CD4-positive, alpha-beta T cell treated with Interleukin-17A for 1 hour (primary cell): ENCODE measurements at places on chromosomes 6 and 20.

DNA sequence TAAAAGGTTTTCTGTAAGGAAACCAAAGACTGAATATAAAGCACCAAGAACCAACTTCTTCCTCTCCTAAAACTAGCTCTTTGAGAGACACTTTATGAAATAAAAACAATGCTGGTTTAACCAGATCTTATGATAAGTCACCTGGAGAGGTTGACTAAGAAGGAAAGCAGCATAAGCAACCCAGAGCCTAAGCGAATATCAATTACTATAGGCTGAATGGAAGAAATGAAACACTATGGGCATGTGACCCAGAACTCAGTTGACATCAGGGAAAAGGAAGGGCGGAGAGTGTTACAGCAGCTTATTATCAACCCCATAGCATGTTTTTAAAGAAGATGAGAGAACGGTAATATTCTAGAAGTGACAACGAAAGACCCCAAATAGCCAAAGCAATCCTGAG is 94.1 kb upstream of the STMND1 start:
- no peak for DNase-seq

DNA sequence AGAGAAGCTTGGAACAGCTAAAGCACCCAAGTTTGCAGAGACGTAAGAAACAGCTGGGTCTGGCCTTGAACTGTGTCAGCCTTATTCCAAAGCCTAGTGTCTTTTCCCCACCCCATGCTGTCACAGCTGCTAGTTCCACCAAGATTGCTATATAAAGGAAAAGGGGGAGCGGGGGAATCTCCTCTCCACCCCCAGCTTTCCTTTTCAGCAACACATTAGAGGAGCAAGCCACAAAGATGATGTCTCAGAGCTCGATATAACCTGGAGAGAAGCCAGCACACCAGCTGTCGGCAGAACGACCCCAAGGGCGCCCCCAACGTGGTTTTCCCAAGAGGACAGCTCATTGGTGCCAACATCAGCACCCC is 36.5 kb downstream of the ATP9A start:
- DNase-seq = no peak

DNA sequence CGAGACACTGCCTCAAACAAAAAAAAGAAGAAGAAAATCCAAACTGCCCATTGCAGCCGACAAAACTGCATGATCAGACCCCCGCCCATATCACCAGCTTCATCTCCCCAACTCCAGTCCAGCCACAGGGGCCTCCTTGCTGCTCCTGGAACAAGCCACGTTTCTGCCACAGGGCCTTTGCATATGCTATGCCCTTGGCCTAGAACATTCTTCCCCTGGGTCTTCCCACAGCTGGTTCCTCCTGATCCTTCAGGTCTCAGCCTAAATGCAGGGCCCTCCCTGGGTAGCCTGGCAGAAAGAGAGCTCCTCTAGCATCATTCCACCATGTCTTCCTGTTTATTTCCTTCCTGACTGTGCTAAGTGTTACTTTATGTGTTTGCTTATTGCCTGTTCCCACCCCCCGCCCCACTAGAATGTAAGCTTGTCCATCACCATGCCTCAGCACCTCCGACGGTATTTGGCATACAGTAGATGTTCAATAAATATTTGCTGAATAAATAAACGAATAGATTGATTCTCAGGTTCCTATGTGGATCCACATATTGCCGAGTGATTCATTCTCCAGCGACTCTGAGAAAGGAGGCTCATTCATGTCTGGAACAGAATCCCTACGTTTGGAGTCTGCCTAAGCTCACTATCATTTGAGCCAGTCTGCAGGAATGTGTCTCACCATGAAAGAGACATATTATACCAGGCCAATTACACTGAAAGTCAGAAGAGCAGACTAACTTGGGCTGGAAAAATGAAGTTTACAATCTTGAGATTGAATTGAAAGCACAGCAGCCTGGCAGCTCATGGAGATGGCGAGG is 56.1 kb downstream of the NFATC2 start:
- no peak for DNase-seq

DNA sequence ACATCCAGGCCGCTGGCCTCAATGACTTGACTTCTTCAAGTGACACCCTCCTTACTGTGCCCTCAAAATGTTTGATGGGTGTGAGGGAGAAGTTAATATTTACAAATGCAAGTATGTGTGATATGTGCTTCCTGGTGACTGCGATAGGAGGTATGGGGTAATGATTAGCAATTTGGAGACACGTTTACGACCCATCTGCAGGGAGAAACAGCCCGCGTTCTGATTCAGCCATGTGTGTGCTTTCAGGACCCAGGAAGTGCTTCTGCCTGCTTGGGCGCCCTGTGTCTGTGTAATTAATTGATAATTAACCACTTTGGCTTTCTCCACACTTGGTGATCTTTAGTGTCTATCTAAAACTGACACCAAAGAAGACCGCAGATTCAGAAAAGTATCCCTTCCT is 25.0 kb downstream of the SIRPA start:
- no peak for DNase-seq

DNA sequence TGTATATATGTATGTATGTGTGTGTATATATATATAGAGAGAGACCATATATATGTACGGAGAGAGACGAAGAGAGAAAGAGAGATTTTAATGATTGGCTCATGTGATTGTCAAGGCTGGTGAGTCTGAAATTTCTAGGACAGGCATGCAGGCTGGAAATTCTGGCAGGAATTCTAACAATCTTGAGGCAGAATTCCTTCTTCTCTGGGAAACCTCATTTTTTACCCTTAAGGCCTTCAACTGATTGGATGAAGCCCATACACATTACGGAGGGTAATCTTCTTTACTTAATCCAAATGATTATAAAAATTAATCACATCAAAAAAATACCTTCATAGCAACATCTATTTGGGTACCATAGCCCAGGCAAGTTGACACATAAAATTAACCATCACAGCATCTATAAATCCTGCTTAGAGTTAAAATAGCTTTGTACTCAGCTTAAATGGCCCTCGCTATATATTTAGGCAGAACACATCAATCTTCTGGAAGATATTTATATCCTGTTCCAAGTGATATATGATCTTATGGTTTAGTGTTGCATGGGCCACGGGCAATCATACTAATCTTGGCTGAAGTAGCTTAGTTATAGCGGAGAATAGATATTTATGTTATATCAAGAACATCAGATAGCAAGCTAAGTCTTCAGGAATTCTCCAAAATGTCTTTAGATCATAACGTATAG is 36.6 kb downstream of the ABRACL start:
- no peak for DNase-seq

- no peak for DNase-seq
These were observed 895.6 kb upstream of the MAP3K7 start for GRCh38 chr6:91482498-91482897.

- DNase-seq = no peak
These were observed 24.1 kb downstream of the IL17A start for GRCh38 chr6:52210227-52210626.
